ENCODE measurements at places on chromosomes 13 and 19.

DNA sequence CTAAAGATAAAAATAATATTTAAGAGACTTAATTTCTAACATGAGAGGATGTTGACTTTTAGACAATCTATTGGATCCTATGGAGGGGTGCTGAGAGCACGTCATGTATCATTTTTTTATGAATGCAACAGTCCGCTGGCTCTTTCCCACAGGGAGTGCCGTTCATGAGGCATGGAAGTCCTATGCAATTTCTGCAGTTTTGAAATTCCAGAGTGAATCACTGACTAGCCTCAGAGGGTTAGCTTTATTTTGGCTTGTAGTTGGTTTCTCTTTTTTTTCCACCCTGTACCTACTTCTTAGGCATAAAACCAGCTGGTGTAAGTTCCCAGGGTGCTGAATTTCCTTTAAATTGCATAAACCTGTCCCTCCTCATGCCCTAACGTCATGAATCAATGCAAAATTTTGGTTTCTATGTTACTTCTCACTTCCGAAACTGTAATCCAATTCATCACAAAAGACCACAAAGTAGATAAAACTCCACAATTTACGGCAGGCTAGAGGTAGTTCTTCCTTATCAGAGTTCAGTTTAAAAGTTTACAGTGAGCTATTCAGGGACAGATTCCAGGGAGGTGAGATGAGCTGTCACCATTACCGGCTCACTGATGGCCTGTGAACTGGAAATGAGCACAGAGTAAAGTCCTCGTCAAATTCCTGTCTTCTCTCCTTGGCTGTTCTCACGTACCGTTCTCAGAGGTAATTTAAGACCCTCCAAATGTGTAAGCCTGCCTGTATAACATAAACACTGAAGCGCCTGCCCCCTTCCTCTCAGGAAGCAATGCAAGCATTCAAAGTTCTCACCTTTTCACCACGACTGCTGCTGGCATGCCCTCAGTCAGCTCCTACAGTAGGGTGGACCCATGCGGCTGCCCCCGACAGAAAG lies 216.6 kb upstream of the SLC10A2 start:
- DNase-seq, result no peak

GRCh38 chr13:42035905-42036521 lies 12.4 kb upstream of the DGKH start:
- DNase-seq, result no peak

DNA sequence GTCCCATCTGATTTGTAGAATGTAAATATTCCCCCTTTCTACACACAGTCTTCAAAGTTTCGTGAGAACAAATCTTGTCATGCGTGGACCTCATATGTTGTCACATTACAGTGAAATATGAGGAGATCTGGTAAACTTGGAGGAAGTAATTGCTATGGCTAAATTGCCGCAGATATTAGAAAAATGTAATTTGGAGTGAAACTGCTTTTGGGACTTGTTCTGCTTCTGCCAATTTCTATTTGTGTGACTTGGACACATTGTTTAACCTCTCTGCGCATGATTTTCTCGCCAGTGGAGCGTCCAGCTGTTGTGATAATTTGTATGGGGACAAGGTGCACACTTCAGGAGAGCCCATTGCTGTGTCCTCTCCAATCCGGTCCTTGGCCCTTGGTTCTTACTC lies 693.1 kb upstream of the SLC10A2 start:
- no peak for DNase-seq

DNA sequence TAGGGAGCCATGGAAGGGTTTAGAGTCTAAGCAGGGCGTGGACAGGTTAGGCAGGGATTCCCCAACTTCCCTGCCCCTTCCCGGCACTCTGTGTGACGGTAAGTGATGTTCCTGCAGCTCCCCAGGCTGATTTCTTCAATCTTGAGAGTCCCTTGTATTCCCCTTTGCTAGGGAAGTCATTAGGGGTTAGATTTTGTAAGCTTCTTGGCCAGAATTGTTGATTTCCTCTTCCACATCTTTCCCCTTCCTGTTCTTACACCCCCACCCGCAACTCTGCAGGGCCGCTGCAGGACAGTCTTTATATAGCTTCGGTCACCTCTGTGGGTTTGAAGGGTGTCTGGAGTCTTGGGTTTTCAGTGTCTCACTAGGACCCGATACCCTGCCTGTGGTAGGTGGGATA lies 10.6 kb upstream of the ADGRE1 start:
- DNase-seq, result no peak

DNA sequence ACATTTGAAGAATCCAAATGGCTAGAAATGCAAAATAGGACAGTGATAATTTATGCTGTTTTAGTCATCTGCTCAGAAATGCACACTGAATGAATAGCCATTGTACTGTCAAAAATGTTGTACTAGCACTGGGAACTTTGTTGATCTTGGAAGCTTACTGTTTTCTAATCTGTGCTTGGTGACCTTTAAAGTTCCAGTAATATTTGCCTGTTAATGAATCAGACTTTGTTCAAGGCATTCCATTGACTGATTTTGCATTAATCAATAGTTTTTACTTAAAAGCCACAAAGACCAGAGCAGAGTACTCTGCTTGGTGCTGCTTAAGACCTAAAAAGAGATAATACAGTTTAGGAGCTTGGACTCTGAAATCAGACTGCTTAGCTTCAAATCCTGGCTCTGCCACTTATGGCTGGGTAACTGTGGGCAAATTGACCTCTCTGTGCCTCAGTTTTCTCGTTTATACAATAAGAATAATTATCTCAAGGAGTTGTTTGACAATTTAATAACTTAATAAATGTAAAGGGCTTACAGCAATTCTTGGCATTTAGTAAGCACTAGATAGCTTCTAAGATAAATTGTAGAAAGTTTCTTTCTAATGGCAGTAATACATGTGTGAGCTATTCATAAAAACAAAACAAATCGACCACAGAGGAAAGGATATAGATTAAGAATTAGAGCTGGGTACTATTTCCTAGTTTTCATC lies 4.6 kb upstream of the SLAIN1 start:
- no peak for DNase-seq

- no peak for DNase-seq
Measured at GRCh38 chr13:99066219-99066618, 88.4 kb upstream of the DOCK9 start.

- DNase-seq, result no peak
Measured at GRCh38 chr19:12687496-12688196, at the start of gene GNG14. GNG14 (plus strand) TSS chr19:12687998; CDS start chr19:12688049, 51 bp downstream.

- no peak for DNase-seq
Measured at GRCh38 chr13:40145139-40145538, 489.7 kb downstream of the COG6 start.

DNA sequence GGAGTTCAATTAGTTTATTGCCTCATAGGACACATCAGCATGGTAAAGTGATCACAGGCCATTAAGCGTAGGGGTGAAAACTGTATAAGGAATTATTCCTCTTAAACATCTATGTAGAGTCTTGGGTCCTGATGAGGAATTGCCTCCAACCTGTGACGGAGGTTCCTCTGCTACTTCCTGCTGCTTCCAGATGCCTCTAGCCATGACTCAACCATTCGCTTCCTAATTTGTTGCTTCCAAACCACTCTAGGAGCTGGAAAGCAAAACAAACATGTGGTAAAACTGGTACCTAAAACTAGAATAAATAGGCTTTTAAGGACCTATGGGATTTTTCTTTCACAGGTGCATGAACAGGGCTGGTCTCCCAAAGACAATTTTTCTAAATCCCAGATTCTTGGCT lies 253.8 kb downstream of the KLF12 start:
- DNase-seq, result no peak

GRCh38 chr19:40691421-40692211 lies 1.2 kb upstream of the NUMBL start:
- DNase-seq, result peak; percentile 90

GRCh38 chr19:55390461-55390880 lies 4.7 kb downstream of the RPL28 start:
- DNase-seq, result no peak

GRCh38 chr19:46943150-46943946 lies 76.3 kb upstream of the NPAS1 start:
- no peak for DNase-seq
